ENCODE measurements at places on chromosomes 12 and 14.

GRCh38 chr14:76346391-76347160 lies 29.4 kb upstream of the ESRRB start:
- no peak for DNase-seq

- no peak for DNase-seq
Observed at GRCh38 chr12:49877066-49877465, 26.6 kb downstream of the FAIM2 start.

GRCh38 chr14:22955702-22956569 lies 954 bp downstream of the HAUS4 start:
- DNase-seq: no peak

- no peak for DNase-seq
Observed at GRCh38 chr14:34460841-34461240, 1.2 kb downstream of the SPTSSA start.

- DNase-seq: no peak
Observed at GRCh38 chr14:64870160-64870559, 9.5 kb downstream of the SPTB start.

DNA sequence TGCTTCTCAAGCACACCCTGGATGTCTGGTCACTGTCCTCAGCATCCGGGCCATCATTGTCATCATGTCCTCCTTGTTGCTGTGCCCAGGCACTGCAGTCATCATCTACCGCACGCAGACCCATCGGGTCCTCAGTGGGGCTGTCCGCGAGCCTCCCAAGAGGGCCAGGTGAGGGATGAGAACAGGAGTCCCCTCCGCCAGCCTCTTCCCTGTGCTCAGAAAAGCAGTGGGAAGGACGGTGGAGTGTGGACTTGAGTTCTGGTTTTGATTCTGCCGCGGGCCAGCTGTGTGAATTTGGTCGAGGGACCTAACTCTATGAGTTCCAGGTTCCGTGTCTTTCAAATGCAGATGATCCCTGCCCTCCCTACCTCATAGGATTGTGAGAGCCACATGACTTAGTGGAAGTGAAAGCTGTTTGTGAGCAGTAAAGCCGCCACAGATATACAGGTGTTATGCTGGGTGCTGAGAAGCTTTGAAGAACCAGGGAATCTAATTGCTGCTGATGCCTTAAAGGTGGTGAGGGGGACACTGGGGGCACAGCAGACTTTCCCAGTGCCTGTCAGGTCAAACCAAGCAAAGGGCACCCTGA lies 122.9 kb upstream of the RAP1B start:
- DNase-seq: no peak

GRCh38 chr12:101719566-101719965 lies 19.7 kb downstream of the SYCP3 start:
- no peak for DNase-seq

DNA sequence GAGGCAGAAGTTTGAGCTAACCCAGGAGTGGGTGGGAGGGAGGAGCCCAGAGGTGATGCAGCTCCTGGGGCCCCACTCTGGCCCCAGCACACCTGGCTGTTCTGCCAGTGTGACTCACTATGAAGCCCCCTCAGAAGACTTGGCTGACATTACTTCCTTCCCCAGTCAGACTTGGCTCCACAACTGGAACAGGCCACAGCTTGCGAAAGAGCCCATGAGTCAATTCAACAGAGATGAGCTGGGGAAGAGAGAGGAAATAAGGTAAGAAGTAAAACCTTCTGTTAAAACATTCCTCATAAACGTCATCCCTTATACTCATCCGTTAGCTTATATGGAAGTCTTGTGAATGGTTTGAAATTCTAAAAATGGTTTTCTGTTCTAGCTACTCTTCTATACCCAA lies 245.9 kb downstream of the ADAMTS20 start:
- no peak for DNase-seq

- DNase-seq: no peak
Observed at GRCh38 chr14:22977684-22978486, 4.5 kb downstream of the AJUBA start.

DNA sequence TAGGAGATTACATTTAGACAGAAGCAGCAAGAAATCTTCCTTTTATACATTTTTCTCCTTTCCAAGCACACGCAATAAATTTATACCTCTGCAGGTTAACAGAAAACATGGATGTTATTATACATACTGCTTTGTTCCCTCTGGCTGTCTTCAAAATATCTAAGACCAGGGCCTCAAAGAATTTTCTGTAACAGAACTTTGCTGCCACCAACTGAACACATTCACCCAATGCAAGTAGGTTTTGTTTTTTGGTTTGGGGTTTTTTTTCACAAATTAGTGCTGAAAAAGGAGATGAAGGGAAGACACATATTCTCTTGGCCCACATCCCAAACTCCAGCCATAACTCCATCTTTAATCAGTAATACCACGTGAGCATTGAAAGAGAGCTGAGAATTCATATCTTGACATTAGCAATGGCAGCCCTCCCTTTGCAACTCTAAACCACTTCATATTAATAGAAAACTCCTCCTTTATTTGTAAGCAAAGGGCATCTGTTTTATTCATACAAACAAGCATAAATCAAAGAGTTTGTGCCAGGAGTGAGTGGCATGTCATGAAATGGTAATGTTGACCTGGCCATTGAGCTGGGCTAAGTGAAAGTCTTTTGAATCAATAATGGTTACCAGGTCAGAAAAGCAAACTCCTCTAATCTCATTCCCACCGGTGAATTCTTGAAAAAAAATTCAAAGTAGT lies 150.8 kb upstream of the FSCB start:
- DNase-seq: no peak

- DNase-seq: no peak
Observed at GRCh38 chr12:120276734-120277133, 11.2 kb upstream of the PXN start.

DNA sequence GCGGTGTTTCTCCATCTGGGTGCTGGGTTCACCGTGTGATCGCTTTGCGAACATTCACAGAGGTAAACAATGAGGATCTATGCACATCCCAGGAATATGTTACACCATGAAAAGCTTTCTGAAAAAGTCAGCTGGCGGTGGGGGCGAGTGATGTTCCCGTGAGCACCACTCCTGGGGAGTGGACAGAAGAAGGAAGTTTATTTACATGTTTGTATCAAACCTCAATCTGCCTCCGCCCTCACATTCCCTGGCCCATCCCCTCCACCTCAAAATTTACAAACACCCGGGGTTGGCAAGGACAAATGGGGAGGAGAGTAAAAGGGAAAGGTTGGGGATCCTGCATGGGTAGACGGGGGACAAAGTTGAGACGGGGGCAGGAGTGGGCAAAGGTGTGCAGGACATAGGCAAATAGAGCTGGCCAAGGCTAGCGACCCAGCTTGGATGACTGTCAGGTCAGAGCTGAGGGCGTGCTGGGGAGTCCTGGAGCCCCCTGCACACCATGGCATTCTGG lies 6.9 kb downstream of the TNFRSF1A start:
- DNase-seq: no peak
